ENCODE measurements at places on chromosomes 12 and 14. TPM values are rescaled to one million over a fixed set of nuclear protein-coding genes. Genes with fewer than 3 reads are reported as not detected.

DNA sequence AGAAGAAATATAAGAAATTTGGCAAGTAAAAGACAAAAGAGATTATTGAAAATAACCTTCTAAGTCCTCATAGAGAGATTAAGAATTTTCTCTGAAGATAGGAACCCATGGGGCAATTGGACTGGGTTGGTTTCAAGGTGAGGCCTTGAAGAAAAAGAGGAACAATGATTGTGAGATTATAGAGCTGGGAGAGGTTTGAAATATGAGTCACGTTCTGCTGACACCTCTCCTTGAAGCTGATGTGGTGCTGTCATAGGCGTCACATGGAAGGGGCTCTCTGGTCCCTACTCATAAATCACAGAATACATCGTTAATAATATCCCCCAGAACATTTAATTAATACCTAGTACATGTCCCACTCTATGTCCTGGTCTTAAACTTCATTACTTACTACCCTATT is 227.6 kb upstream of the PDE3A start:
- DNase-seq = no peak

GRCh38 chr12:51349026-51349425 is 2.5 kb upstream of the CELA1 start:
- DNase-seq = peak; percentile 35

GRCh38 chr12:85923767-85924331 is 49.8 kb downstream of the NTS start:
- DNase-seq = peak; percentile 3

DNA sequence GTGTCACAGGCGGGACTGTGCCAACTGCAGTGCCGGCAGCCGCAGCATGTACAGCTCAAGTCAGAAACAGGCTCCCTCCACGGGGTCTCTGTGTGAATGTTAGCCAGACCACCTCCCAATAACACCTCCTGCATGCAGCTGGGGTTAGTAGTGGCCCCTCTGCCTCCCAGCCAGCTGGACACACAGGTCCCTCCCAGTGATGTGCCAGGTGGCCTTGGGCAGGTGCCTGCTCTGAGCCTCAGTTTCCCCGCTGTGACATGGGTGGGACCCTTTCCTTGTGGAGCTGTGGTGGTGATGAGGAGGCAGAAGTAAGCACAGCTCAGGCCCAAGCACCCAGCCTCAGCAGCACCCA is 139.9 kb downstream of the ADGRD1 start:
- DNase-seq = no peak

DNA sequence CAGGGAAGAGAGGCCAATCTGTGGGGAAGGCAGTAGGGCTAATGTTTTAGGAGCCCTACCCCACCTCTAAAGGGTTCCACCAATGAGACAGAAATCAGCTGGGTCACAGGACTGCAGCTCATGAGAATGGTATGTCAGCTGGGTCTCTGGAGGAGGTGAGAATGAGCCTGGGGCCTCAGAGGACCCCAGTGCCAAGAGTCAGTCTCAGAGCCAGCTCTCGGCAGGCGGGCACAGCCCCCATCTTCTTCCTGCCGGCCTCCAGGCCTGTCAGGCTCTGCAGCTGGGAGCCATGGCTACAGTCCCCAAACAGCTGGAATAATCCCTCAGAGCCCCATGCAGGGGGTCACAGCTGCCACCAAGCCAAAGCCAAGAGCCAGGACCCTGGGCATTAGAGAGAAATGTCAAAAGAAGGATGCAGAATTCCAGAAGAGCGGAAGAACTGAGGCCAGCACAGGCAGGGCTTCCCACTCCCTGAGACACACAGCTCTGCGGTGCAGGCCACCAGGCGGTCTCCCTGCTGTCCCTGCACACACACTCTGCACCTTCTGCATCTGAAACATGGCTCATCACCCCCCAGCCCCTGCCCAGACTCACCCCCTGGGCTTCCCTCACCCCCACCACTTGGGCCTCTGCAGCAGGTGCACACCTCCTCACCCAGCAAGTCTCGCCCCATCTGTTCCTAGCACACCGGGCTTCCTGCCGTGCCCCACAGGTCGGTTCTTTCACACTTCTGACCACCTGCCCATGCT is 26.0 kb downstream of the ITPK1 start:
- no peak for DNase-seq

- peak; percentile 54 for DNase-seq
Observed at GRCh38 chr12:88723219-88723618, 142.9 kb upstream of the KITLG start.

DNA sequence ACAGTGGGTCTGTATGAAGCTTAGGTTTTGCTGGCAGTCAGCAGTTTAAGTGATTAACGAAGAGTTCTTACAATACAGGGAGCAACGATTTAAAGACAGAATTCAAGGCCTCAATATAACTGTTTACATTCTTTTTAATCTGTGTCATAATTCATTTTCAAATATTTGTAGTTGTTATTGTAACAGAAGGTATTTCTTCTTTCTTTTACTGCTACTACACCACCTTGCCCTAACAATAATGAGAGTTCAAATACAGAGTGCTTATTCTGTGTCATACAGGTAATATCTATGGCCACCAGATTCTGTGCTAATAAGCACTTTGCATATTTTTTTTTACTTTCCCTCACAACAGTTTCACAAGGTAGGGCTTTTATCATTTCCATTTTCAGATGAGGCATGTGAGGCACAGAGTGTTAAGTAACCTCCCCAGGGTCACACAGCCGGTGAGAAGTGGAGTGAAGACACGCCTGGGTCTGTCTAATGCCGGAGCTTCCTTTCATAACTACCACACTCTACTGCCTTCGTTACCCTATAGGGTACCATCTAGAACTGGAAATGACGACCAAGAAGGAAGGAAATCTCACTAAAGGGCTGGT is 81.9 kb downstream of the PELI2 start:
- no peak for DNase-seq

- no peak for DNase-seq
Observed at GRCh38 chr12:123854232-123854631, 92.1 kb downstream of the DNAH10 start.

GRCh38 chr12:1949771-1950470 is 31.5 kb upstream of the CACNA2D4 start:
- peak; percentile 75 for DNase-seq

- no peak for DNase-seq
Observed at GRCh38 chr12:5014269-5014668, 29.4 kb upstream of the KCNA5 start.

- peak; percentile 78 for DNase-seq
Observed at GRCh38 chr12:25054783-25055144, 105.9 kb upstream of the BCAT1 start.

- DNase-seq = no peak
Observed at GRCh38 chr12:4717806-4718205, 2.4 kb upstream of the GALNT8 start.

- DNase-seq = no peak
Observed at GRCh38 chr14:52069307-52070050, 620 bp upstream of the NID2 start.

- no peak for DNase-seq
Observed at GRCh38 chr14:101553393-101553792, 7.9 kb upstream of the DIO3 start.

DNA sequence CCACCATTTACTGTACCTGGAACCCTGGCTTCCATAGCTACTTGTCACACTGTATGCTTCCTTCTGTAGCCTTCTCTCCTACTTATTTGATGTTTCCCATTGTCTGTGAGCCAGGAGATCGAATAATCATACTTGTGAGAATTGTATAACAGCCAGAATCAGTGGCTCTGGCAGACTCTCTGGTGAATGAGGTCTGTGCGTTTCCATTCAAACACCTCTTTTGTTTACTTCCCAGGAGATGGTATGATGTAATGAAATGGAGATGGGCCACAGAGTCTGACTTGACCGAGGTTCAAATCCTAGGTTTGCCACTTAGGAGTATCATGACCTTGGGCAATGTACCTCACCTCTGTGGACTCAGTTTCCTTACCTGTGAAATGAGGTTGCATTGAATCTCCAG is 35.7 kb upstream of the CLMN start:
- DNase-seq = no peak

GRCh38 chr14:69972755-69973154 is 93.5 kb downstream of the SMOC1 start:
- DNase-seq = no peak

Gene SIX4
- 4.2 TPM for polyA plus RNA-seq

Gene ARHGAP5
- polyA plus RNA-seq = 19.8 TPM

Gene FOXG1
- not detected for polyA plus RNA-seq

Gene TTC5
- polyA plus RNA-seq = 11.3 TPM

Gene LRFN5
- not detected for polyA plus RNA-seq

Gene TAOK3
- 35.8 TPM for polyA plus RNA-seq
